ENCODE measurements at places on chromosomes 2 and 18. TPM values are rescaled to one million over a fixed set of nuclear protein-coding genes. Genes with fewer than 3 reads are reported as not detected.
A peak's percentile ranks its signal among the peaks of the same experiment; 100 is the strongest.

The SPP2 gene
- total RNA-seq: not detected

The PRSS56 gene
- not detected for total RNA-seq

The GRB14 gene
- total RNA-seq: 39.3 TPM

The CHRNG gene
- total RNA-seq: not detected

The MARS2 gene
- total RNA-seq: 7.2 TPM

The GULP1 gene
- total RNA-seq: 5.7 TPM

DNA sequence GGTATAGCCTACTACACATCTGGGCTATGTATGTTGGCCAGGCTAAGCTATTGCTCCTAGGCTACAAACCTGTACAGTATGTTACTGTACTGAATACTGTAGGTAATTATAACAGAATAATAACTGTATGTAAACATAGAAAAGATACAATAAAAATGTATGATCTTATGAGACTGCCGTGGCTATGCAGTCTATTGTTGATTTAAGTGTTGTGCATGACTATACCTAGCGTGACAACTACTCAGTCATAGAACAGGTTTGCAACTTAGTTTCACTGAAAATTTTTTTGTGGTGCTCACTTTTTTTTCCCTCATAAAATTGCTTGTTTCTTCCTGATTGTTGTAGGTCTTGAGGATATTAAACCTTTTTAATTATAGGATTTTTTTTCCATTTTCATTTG is 25.9 kb downstream of the KCMF1 start:
- no peaks in the 10 kb centered on the region for H3K36me3 ChIP-seq
- no peak for DNase-seq
- no peak overlapping the region for H3K27ac ChIP-seq
- H3K4me1 ChIP-seq: peaks cover 85% of the 10 kb centered on the region
- H3K4me3 ChIP-seq: no peak overlapping the region

DNA sequence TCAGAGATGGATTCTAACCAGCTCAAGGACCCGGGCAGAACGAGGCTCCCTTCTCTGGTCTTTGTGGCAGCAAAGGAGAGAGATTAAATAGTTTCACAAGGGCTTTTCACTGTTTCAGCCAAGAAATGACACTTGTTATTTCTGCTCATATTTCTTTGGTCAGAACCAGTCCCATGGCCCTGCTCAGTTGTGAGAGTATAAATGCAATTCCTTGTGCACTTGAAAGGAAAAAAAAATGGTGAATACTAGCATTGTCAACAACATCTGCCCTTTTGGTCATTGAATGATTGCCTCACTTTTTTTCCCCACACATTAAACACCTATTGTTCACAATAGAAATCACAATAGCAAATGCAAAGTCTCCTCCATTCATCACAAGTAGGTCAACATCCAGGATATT is 104.4 kb downstream of the RDH14 start:
- H3K36me3 ChIP-seq: no peaks in the 10 kb centered on the region
- H3K4me1 ChIP-seq: peaks cover 10% of the 10 kb centered on the region
- no peak overlapping the region for H3K4me3 ChIP-seq
- H3K27me3 ChIP-seq: peaks cover 6% of the 10 kb centered on the region
- DNase-seq: no peak
- H3K27ac ChIP-seq: peak overlapping the region; percentile 58

DNA sequence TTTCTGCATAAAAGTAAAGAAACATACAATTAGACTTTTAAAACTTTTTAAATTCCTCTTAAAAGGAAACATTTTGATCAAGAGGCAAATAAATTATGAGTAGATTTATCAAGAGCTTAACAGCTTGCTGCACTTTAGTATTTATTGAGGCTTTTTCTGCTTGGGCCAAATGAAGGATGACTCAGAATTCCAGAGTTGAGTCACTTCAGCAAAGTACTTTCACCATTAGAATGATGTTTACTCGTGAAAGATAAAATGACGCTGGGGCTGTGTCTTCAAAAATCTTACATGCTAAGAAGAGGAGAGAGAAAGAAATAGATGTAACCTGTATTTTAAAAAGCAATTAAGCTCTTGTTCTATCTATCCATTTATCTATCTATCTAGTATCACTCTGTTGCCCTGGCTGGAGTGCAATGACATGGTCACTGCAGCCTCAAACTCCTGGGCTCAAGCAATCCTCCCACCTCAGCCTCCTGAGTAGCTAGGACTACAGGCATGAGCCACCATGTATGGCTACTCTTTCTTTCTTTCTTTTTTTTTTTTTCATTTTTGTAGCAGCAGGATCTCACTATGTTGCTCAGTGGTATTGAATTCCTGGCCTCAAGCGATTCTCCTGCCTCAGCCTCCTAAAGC is 75.3 kb upstream of the RIOK3 start:
- H3K4me1 ChIP-seq: peaks cover 9% of the 10 kb centered on the region
- no peaks in the 10 kb centered on the region for H3K36me3 ChIP-seq
- no peak overlapping the region for H3K4me3 ChIP-seq
- no peaks in the 10 kb centered on the region for H3K27me3 ChIP-seq
- no peak for DNase-seq
- H3K27ac ChIP-seq: peak overlapping the region; percentile 60

DNA sequence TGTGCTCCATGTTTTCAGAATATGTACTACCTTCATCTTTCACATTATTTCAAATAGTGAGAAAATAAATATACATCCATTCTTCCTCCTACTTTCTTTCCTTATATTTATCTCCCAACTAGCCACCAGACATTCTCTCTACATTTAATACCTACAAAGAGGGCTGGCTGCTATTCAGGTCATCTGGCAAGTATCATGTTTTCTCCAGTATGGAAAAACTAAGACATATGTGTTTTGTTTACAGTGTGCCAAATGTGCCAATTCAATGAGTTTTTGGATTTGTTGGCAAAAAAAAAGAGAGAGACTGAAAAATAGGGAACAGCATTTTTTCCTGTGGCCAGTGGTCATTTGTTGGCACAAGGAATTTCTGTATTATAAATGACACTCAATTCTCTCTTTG is 1207.3 kb downstream of the DPP10 start:
- no peak overlapping the region for H3K4me3 ChIP-seq
- H3K27ac ChIP-seq: no peak overlapping the region
- no peaks in the 10 kb centered on the region for H3K36me3 ChIP-seq
- no peak for DNase-seq

DNA sequence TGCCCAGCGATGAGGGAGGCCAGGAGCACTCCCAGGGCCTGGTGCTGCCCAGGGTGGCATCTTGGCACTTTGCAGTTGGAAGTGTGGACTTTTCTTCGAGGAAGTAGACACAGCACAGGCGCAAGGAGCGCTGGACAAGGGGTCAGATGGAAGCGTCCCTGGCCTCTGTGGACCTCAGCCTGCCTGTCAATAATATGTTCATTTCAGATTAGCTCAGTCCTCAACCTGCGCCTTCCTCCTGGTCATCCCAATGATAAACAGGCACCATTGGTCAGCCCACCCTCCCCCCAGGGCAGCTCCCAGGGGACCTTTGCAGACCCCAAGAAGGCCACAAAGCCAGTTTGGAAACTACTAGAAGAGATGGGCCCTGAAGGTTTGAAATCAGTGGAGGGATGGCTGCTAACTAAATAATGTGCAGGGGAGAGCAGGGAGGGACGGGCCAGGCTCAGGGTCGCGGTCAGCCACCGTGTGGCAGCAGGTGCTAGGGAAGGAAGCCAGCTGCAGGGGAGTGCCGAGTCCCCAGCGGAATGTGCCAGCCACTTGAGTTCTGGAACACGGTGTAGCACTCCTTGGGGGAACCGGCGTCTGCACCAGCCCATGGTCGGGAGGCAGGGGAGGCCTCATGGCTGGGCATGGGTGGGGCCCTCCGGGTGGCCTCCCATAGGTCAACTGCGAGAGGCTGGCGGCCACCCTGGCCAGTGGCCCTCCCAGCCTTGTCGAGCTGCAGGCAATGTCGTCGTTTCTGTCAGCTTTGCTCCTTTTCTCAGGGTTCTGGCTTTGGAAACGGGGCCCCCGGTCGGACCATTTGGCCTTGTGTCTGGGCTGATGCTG is 59.9 kb downstream of the ADI1 start:
- peak overlapping the region; percentile 37 for H3K4me3 ChIP-seq
- H3K4me1 ChIP-seq: peaks cover 48% of the 10 kb centered on the region
- no peaks in the 10 kb centered on the region for H3K27me3 ChIP-seq
- peak; percentile 80 for DNase-seq
- H3K36me3 ChIP-seq: peaks cover 33% of the 10 kb centered on the region

GRCh38 chr18:27793013-27793785 is 383.7 kb downstream of the CDH2 start:
- H3K36me3 ChIP-seq: no peaks in the 10 kb centered on the region
- no peak for DNase-seq

DNA sequence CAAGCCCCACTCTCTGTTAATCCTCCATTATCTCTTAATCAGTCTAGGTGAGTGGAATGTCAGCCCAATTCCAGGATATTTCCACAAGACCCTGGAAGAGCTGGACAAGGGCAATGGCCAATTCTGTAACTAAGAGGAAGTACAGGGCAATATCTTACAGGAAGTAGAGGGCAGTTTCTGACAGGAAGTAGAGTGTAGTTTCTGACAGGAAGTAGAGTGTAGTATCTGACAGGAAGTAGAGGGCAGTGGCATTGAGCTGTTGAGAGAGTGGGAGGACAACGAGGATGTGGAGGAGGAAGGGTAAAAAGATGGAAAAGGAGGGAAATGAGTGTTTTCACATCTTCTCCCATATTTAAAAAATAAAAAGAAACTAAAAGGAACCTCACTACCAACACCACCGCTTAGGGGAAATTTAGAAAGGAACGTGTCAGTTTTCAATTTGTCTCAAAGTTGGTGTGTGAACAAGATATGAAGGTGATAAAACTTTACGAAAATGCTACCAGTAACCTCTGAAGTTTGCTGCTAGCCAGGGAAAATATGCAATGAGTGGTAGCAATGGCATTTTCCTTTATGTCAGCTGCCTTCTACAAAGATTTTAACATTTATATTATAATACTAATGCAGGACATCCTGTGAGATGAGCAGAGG is 430.9 kb upstream of the HNRNPA3 start:
- no peak overlapping the region for H3K27ac ChIP-seq
- no peaks in the 10 kb centered on the region for H3K27me3 ChIP-seq
- H3K4me3 ChIP-seq: no peak overlapping the region
- no peaks in the 10 kb centered on the region for H3K4me1 ChIP-seq
- no peaks in the 10 kb centered on the region for H3K36me3 ChIP-seq
- no peak for DNase-seq

- no peaks in the 10 kb centered on the region for H3K36me3 ChIP-seq
- no peaks in the 10 kb centered on the region for H3K27me3 ChIP-seq
- DNase-seq: no peak
- no peak overlapping the region for H3K4me3 ChIP-seq
Measured at GRCh38 chr2:161576421-161576820, 47.8 kb upstream of the SLC4A10 start.

DNA sequence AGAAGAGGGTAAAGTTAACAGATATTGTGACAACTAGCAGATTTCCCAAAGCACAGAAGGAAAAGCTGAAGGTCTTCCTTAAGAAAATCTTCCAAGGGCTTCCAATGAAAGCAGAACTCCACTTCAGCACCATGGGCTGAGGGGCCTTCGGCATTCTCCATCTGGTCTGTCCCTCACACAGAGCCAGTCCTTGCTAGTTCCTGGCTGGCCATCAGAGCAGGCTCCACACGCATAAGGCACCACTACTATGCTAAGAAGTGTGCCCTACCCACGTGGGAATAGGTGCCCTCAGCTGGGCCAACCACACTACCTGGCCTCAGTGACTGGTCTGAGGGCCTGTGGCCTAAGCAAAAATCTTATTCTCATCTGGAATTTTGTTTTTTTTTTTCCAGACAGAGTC is 73.5 kb downstream of the METTL4 start:
- H3K27me3 ChIP-seq: no peaks in the 10 kb centered on the region
- no peaks in the 10 kb centered on the region for H3K36me3 ChIP-seq
- no peak overlapping the region for H3K4me3 ChIP-seq
- no peak overlapping the region for H3K27ac ChIP-seq

DNA sequence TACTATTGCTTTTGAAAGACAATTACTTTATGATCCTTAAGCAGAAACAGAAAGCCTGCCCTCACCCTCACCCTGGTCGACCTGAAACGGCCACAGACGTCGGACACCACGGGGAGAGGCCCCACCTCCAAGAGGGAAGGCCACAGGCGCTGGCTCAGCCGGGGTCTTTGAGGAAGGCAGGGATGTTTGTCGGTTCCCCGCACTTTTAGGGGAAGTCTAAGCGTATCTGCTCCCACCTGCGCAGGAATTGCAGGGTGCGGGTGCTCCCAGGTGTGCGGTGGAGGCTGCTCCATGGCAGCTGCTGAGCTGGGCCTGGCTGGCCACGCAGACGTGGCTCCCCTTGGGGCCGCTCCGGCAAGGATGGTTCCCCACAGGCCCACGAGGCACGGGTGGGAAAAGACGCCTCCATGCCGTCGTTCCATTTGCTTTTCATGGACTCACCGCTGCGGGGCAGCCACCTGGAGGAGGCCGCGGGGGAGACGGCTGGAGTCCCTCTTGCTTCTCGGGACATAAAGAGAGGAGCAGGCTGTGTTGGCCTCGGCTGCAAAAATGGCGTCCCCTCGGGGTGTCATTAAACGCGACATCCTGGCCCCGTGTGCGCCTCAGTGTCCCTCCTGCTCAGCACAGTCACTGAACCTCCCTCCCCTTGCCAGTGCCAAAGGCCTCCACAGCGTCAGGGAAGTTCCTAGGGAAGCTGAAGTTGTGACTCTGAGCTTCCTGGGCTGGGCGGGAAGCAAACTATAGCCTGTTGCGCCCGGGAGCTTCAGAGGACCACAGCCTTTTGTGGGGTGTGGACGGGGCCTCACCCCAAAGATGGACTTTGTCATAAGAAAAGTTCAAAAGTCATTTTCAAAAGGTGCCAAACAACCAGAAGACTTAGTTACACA is 63.4 kb downstream of the NFATC1 start:
- H3K36me3 ChIP-seq: peaks cover 23% of the 10 kb centered on the region
- H3K27me3 ChIP-seq: no peaks in the 10 kb centered on the region
- DNase-seq: no peak

- H3K27ac ChIP-seq: peak overlapping the region; percentile 42
- H3K4me3 ChIP-seq: no peak overlapping the region
- DNase-seq: no peak
Measured at GRCh38 chr2:151637271-151637781, 97.0 kb downstream of the NEB start.

DNA sequence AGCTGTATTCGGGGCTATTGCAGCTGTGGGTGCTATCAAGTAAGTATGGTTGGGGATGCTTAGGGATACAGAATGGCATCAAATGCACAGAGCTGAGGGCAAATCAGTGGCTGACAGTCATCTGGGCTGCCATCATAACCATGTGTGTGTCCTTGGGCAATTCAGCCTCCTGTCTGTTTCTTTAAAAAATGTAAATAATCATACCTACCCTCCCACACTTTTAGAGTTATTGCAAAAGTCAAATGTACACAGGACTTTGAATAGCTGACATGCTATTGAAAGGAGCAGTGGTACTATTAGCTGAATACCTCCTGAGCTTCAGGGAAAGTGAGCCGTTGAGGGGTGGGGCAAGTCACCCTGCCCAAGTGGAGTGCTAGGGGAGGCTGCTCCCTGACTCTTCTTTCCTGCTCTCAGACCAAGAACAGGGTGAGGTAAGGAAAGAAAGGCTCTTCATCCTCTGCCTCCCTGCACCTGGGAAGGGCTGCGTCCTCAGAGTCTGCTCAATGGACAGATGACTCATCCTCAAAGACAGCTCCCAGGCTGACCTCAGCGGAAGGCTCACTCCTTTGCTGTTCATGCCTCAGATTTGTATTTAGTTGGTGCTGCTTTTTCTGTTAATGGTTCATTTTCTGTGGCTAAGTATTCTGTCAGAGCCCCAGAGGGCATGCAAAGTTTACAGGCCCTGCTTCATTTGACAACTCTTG is 54.9 kb upstream of the BZW1 start:
- no peak overlapping the region for H3K4me3 ChIP-seq
- no peaks in the 10 kb centered on the region for H3K36me3 ChIP-seq
- H3K27ac ChIP-seq: no peak overlapping the region
- no peak for DNase-seq
- H3K4me1 ChIP-seq: no peaks in the 10 kb centered on the region
